ENCODE measurements at places on chromosomes 3 and 15. TPM values are rescaled to one million over a fixed set of nuclear protein-coding genes. Genes with fewer than 3 reads are reported as not detected.

Gene GOLGA8O
- total RNA-seq, result 0.97 TPM

Gene COL8A1
- total RNA-seq, result 134 TPM

Gene FRMD4B
- 52.8 TPM for total RNA-seq

Gene FANCD2
- total RNA-seq, result 19.5 TPM

Gene MFGE8
- total RNA-seq, result 385 TPM

Gene MESP1
- 0.26 TPM for total RNA-seq

Gene ROPN1
- total RNA-seq, result 0.22 TPM

Gene GREM1
- 39.1 TPM for total RNA-seq
